NCI-H1092 treated with DMSO at 0.1 percent for 48 hours (cell line): ENCODE measurements at places on chromosomes 6 and 20.
A peak's percentile ranks its signal among the peaks of the same experiment; 100 is the strongest.

DNA sequence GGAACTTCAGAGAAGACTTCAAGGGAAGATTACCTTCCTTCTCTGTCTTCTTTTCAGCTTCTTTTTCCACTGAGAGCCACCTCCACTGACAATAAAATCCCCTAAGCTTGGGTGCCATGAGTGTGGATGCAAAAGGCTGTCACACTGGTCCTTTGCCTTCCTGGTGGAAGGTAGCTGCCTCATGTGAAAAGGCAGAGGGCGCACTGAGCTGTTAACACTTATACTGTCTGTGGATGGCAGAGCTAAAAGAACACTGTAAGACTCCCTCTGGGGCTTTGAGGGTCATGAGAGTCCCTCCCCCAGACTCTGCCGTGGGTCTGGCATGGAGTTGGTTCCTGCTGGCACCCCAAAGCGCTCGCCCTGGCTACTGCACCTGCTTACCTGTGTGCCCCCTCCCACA, 536.7 kb upstream of the IMPG1 start:
- DNase-seq = no peak

GRCh38 chr6:15754035-15754705, 91.3 kb upstream of the DTNBP1 start:
- no peak for DNase-seq

- no peak for DNase-seq
Observed at GRCh38 chr6:5351552-5352210, 90.4 kb downstream of the FARS2 start.

DNA sequence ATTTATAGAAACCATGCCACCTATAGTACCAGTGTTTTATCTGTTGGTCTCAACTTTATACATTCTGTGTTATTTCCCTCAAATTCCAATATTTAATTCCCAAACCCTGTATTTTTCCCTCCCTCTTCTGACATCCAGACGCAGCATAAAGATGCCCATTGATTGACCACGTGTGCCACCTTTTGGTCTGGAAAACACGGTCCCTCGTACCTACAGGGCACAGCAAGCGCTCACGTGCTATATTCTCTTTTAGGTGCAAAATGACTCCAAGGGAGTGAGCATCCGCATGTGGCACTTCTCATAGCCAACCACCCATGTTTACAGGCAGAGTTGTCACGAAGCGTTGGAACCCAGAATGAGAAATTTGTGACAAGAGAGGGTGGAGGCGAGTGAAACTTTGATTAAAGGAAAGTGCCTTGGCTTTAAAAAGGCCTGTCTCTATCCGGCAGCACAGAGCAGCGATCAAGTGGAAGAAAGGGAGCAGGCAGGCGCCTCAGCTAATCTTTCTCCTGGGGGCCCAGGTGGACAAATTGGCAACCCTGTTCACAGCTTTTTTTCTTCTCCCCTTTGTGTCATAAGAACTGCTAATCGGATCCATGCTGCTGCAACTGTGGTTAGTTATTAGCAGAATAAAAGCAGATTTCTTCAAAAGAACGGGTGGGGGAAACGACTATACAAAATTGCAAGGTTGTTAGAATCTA, 225.9 kb downstream of the TMEM242 start:
- no peak for DNase-seq

- DNase-seq = no peak
Observed at GRCh38 chr6:408599-409102, 17.1 kb downstream of the IRF4 start.

DNA sequence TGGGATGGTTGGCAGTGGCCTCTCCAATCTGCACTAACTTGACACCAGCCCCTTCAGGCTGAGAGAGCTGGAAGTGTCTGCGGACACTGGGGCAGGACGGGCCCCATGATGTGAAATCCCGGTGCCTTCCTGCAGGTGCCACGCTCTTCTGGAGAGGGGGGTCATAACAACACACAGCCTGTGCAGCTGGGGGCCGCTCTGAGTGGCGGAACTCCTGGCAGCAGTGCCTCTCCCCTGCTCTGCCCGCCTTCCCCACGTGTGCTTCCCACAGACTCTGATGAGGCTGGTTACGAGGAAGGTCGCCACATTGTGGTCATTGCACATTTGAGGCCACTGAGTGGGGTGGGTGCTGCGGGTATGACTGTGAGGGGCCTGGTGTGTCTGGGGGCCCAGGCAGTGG, 145.2 kb downstream of the DTNBP1 start:
- no peak for DNase-seq

GRCh38 chr20:32980131-32980941, 23.9 kb downstream of the SUN5 start:
- peak; percentile 87 for DNase-seq

- no peak for DNase-seq
Observed at GRCh38 chr20:1735417-1736089, 78.0 kb upstream of the SIRPG start.

GRCh38 chr6:2863901-2864300, 22.2 kb upstream of the SERPINB1 start:
- no peak for DNase-seq

DNA sequence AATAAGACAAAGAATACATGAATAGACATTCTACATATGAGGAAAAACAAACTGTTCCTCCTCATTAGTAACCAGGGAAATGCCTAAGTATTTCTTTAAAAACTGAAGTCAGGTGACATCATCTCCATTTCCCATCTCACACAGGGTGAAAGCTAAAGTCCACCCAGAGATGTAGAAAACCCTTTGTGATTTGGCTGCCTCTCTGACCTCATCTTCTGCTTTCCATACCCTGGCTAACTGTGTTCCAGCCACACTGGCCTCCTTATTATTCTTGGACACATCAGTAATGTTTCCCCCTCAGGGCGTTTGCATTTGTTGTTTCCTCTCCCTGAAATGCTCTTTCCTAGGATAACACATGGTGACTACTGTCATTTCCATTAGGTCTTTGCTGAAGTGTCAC, 40.4 kb downstream of the ESF1 start:
- DNase-seq = no peak

DNA sequence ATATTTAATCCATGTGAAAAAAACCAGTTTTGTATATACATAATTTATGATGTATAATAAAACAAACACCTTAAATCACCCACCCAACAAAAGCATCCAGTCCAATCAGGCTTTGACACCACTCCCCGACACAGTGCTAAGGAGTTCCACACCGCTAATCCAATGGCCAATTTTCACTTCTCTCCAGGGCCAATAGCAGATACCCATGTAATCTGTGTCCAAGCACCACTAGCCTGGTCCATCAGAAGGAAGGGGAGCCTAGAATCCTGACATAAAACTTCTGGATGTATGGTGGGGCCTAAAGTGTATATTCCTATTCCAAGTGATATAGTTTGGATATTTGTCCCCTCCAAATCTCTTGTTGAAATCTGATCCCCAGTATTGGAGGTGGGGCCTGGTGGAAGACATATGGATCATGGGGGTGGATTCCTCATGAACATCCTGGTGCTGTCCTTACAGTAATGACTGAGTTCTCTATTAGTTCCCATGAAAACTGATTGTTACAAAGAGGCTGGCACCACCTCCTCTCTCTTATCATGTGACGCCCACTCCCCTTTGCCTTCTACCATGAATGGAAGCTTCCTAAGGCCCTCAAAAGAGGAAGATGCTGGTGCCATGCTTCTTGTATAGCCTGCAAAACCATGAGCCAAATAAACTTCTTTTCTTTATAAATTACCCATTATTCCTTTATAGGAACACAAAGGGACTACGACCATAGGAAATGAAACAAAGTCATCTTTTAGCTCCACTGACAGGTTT, 20.8 kb downstream of the RALGAPA2 start:
- DNase-seq = no peak

- no peak for DNase-seq
Observed at GRCh38 chr6:35057449-35058357, 83.4 kb downstream of the TCP11 start.

- no peak for DNase-seq
Observed at GRCh38 chr6:33610067-33610466, 11.1 kb upstream of the ITPR3 start.

GRCh38 chr6:52728394-52728793, 34.9 kb downstream of the GSTA2 start:
- no peak for DNase-seq

DNA sequence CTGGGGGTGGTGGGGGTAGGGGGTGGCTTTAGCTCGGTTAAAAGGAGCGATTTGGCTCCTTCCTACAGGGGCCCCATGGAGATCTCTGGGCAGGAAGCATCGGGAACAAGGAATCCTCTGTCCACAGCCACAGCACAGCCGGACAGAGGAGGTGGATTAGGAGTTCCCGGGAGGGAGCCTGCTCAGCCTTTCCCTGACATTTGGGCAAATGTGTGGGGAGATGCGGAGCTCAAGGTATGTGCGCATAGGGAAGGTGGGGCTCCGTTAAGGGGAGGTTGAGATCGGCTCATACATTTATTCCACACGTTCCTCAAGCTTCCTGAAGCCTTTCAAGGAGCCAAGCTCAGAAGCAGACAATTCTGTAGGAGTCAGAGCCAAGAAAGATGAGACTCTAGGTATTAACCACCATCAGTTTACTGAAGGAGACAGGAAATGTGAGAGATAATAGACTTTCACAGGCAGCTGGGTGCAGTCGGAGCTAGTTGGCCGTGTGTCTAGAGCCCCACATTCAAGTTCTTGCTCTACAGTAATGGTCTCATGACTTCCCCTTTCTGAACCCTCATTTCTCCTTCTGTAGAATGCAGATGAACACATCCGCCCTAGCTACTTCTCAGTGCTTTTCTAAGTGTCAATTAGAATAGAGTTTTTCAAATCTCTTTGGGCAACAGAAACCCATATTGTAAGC, 40.8 kb upstream of the EPB41L1 start:
- DNase-seq = no peak

DNA sequence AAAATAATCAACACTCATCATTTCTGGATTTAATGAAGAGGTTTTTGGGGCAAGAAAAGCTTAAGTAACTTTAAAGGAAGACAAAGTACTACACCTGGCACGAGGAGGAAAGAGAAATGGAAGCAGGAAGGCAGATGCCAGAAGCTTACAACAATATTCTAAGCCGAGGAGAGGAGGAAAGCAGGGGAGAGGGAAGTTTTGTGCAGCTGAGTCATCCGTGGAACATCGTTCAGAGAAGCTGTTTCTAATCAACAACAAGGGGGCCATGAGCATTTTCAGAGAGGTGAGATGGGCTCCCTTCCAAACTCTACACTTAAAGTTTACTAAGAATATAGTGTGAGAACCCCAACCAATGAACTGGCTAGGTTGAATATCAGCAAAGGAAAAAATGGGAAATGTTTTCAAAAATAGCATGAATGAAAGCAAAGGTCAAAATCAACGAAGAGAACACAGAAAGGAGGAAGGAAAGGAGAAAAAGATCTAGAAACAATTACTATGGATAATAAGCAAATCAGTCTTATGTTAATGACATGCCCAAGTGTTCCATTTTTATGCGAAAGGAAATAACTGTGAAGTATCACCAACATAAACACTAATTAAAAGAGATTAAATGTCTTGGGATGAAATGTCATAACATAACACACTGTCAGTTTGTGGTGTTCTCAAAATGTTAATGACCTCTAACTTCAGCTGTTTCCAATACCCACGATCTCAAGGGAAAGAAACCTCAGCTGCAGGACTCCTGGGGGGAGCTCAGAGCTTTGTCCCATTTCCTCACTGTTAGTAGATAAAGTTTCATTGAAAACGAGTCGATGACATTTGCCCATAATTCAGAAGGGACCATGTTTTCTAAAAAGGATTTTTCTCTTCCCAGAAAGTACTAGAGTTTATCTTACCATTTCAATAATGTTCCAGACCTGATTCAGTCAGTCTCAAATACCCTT, 203.4 kb upstream of the STXBP5 start:
- no peak for DNase-seq

- DNase-seq = peak; percentile 27
Observed at GRCh38 chr6:139955366-139956155, 581.1 kb upstream of the CITED2 start.

DNA sequence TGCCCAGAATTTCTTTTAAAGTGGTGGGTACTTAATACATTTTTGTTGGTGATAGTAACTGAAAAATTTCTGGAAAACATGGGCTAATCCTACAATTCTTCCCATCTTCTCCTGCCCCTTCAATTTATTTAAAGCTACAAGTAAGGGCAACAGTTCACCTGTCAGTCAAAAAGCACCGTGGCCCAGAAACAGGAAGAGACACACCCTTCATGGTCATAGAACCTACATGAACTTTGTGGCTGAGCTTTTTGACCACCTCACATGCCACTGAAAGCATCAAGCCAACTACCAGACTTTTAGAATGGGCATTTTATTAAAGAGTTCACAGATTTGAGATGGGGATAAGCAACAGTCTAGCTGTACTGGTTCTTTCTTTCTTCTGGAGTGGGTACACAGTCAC, 201.1 kb upstream of the CNR1 start:
- no peak for DNase-seq

DNA sequence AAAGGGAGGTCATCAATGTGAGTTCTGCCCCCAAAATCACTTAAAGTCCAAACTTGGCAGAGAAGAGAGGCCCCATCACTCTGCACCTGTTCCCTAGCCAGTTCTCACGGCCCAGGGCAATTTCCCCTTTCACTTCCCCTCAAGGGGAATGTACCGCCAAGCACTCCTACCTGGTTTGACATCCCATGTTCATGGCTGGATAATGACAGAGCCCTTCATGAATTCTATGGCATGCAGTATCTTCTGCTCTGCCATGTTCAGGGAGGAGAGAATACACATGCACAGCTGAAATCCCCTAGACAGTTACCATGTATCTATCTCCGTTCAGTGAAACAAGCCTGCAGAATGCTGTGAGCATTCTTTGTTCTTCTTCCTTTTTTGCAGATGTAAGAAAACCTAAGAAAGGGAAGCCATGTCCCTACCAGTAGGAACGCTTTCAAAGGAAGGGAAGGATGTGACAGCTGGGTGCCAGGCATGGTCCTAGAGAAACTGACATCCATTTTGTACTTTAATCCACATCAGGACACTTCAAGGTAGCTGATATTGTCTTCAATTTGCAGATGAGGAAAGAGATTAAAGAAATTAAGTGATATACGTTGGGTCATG, 79.8 kb upstream of the ARID1B start:
- no peak for DNase-seq

- no peak for DNase-seq
Observed at GRCh38 chr20:23477223-23477622, 13.7 kb upstream of the CST8 start.

DNA sequence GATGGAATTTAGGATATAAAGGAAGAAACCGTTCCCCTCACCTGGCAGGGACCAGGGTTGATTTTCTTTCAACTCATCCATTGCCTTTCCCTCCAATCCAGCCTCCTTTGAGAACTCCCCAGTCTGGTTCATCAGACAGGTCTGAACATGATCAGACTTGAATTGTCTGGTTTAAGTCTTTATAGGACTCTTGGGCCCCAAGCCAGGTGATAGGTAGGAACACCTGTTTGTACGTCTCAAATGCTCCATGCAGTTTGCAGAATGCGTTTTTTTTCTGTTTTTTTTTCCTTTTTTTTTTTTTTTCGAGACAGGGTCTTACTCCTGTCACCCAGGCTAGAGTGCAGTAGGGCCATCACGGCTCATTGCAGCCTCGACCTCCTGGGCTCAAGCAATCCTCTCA, 4.1 kb upstream of the CEP250 start:
- no peak for DNase-seq

GRCh38 chr6:113994934-113995342, 24.0 kb upstream of the HDAC2 start:
- peak; percentile 24 for DNase-seq

GRCh38 chr6:17820055-17820454, 113.3 kb upstream of the NUP153 start:
- DNase-seq = peak; percentile 6
